GM23248 (cell line): ENCODE measurements at places on chromosomes 5 and 9. TPM values are rescaled to one million over a fixed set of nuclear protein-coding genes. Genes with fewer than 3 reads are reported as not detected.

- H3K27ac ChIP-seq = peak overlapping the region; percentile 92
- DNase-seq = peak; percentile 79
- no peaks in the 10 kb centered on the region for H3K36me3 ChIP-seq
- no peaks in the 10 kb centered on the region for H3K27me3 ChIP-seq
Measured at GRCh38 chr9:117718085-117718484, 13.9 kb downstream of the TLR4 start.

DNA sequence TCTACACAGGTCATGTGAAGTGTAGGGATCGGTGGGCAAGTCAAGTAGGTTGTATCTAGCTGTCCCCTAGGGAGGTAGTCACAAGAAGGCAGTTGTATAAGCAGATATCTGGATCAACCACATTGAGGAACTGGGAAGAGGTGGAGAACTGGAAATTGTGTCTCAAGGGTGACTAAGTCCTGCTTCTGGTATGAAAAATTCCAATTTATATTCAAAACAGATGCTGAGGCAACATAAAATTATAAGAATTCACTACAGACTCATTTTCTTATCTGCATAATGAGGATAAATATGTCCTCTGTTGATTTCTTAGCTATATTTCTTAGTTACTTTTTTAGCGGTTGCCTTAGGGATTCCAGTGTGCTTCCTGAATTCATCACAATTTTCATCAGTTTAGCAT, 46.8 kb downstream of the GALNT12 start:
- peak overlapping the region; percentile 60 for H3K27ac ChIP-seq
- peaks cover 17% of the 10 kb centered on the region for H3K4me1 ChIP-seq
- H3K4me3 ChIP-seq = no peak overlapping the region; the same call in 1 of the 2 replicates
- peak; percentile 93 for DNase-seq

GRCh38 chr9:113770396-113770795, 105.7 kb upstream of the ZNF618 start:
- H3K36me3 ChIP-seq = no peaks in the 10 kb centered on the region
- no peak overlapping the region for H3K27ac ChIP-seq

DNA sequence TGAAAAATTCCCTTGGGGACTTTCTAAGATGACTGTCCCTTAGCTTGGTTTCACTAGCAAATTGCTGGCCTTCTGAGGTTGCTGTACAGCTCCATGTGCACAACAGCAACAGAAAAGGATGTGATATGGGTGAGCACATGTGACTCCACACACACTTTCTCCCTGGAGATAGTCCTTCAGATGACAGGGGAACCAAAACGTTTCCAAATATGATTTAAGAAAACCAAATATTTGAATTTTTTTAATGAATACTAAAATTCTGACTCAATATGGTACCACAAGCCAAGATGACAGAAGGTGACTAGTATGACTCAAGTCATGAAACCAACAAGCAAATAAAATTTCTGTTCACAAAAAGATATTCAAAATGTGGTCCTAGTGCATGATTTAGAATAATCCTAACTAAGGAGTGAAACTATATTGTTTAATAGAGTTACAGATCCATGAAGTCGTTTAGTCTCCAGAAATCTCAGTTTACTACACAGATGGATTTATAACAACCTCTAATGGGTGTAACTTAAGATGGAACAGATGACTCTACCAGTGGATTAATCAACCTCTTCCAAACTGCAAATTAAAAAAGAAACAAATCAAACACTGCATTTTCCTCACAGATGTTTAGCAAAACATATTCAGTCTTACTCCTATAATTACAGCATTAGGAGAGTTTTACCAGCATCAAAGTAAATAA, 144.8 kb upstream of the PIK3R1 start:
- no peaks in the 10 kb centered on the region for H3K27me3 ChIP-seq
- peak overlapping the region; percentile 54 for H3K27ac ChIP-seq
- H3K4me1 ChIP-seq = peaks cover 39% of the 10 kb centered on the region
- H3K36me3 ChIP-seq = no peaks in the 10 kb centered on the region

DNA sequence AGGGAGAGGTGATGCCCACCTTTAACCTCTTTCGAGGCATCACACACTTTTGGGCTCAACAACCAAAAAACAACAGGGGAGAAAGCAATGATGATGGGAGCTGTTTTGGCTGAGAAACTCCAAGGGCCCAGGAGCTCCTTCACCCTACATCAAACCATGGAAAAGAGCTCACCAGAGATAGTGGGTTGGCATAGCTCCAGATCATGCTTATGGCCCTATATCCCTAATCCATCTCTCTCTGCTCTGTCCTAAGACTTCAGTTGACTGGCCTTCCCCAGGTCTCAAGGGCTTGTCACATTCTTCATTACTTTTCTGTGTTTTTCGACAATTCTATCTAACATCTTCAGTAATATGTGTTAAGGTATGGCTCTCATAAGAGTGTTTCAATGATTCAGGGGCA, 5.7 kb upstream of the CTSL start:
- no peaks in the 10 kb centered on the region for H3K27me3 ChIP-seq
- H3K4me1 ChIP-seq = peaks cover 10% of the 10 kb centered on the region
- H3K27ac ChIP-seq = no peak overlapping the region
- H3K36me3 ChIP-seq = no peaks in the 10 kb centered on the region

GRCh38 chr9:23413541-23413940, 412.5 kb downstream of the ELAVL2 start:
- no peak overlapping the region for H3K4me3 ChIP-seq
- H3K4me1 ChIP-seq = no peaks in the 10 kb centered on the region
- no peak for DNase-seq
- no peaks in the 10 kb centered on the region for H3K36me3 ChIP-seq
- H3K27ac ChIP-seq = no peak overlapping the region

- H3K27ac ChIP-seq = no peak overlapping the region
- H3K36me3 ChIP-seq = no peaks in the 10 kb centered on the region
- no peak overlapping the region for H3K4me3 ChIP-seq
- peaks cover 21% of the 10 kb centered on the region for H3K4me1 ChIP-seq
- no peaks in the 10 kb centered on the region for H3K27me3 ChIP-seq
Measured at GRCh38 chr9:119273984-119274665, 95.1 kb downstream of the BRINP1 start.

DNA sequence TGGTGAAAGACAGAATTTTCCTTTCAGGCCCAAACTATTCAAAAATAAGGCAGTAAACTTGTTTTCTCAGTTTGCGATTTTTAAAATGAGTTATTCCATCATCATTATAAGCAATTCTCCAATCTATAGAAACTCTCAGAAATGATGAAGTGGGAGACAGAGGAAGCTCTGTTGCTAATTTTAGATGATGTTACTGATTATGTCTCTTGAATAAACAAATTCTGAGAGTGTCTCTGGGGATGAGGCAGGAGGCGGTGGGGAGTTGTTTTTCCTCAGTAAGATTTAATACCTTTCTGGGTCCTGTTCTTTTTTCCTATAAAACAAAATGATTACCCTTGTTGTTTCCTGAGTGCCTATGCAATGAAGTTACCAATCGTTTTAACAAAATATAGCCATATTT, 43.9 kb upstream of the TEX48 start:
- no peak for DNase-seq
- no peak overlapping the region for H3K27ac ChIP-seq
- no peaks in the 10 kb centered on the region for H3K36me3 ChIP-seq
- H3K4me3 ChIP-seq = no peak overlapping the region

DNA sequence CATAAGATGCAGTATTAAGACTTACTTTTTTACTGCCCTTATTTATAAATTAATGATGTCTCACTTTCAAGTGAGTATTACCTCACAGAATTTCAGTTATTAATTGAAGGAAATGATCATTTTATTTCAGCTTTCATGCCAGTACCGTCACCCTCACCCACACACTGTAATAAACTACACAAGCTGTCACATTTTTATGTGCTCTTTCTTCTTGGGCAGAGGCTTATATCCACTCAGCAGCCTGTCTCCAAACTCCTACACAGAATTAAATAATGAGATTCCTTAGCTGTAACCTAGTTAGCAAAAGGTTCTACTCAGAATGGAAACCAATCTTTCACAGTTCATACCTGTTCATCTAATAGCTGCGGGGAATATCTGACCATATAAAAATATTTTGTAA, 1915.8 kb upstream of the CDH6 start:
- H3K36me3 ChIP-seq = no peaks in the 10 kb centered on the region
- DNase-seq = no peak
- H3K27ac ChIP-seq = no peak overlapping the region
- no peaks in the 10 kb centered on the region for H3K27me3 ChIP-seq

- no peak overlapping the region for H3K4me3 ChIP-seq
- H3K27me3 ChIP-seq = no peaks in the 10 kb centered on the region
- no peak for DNase-seq
- H3K4me1 ChIP-seq = peaks cover 3% of the 10 kb centered on the region; the same call in 1 of the 2 replicates
- no peaks in the 10 kb centered on the region for H3K36me3 ChIP-seq
Measured at GRCh38 chr5:37375091-37375490, 4.0 kb upstream of the WDR70 start.

GRCh38 chr5:163712011-163712410, 206.6 kb downstream of the MAT2B start:
- H3K27ac ChIP-seq = no peak overlapping the region
- peaks cover 1% of the 10 kb centered on the region; the same call in 1 of the 2 replicates for H3K4me1 ChIP-seq
- no peak for DNase-seq
- H3K4me3 ChIP-seq = no peak overlapping the region
- no peaks in the 10 kb centered on the region for H3K36me3 ChIP-seq

Gene FEM1C
- 11.2 and 12.0 TPM in 2 replicates for polyA plus RNA-seq

Gene RARS1
- polyA plus RNA-seq = 108 and 118 TPM in 2 replicates

Gene FOXI1
- polyA plus RNA-seq = not detected in 2 replicates

Gene PFN3
- not detected in 2 replicates for polyA plus RNA-seq

Gene SPOUT1
- polyA plus RNA-seq = 43.0 and 46.4 TPM in 2 replicates

Gene GRIN3A
- not detected in 2 replicates for polyA plus RNA-seq
